ENCODE measurements at places on chromosomes 3 and 15. TPM values are rescaled to one million over a fixed set of nuclear protein-coding genes. Genes with fewer than 3 reads are reported as not detected.

DNA sequence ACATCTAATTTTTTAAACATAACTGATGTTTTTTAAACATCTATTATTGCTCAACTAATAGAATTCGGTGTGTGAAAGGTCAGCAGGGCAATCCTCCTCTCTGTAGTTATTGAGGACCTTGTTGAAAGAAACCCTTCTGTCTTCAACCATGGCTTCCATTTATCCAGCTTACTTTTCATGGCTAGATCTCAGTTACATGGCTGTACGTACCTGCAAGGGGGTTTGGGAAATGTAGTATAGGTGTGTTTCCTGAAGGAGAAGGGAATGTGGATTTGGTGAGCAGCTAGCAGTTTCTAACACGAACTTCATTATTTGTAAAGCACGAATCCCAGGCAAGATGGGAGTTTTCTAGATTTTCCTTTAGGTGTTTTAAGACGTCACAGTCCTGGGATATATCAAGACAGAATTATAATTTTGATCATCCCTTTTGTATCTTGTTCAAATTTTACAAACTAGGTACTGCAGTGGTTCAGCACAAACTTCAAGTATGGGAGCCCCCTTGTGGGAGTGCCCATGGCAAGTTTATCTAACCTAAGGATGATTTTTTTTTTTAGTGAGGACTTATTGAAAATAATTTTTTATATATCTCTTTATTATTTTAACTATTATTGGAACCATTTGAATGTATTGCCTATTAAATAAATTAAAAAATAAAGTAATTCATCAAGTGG lies 41.6 kb downstream of the FBXL2 start:
- no peak for DNase-seq

- DNase-seq = no peak
Measured at GRCh38 chr3:18988614-18989229, 159.6 kb upstream of the KCNH8 start.

DNA sequence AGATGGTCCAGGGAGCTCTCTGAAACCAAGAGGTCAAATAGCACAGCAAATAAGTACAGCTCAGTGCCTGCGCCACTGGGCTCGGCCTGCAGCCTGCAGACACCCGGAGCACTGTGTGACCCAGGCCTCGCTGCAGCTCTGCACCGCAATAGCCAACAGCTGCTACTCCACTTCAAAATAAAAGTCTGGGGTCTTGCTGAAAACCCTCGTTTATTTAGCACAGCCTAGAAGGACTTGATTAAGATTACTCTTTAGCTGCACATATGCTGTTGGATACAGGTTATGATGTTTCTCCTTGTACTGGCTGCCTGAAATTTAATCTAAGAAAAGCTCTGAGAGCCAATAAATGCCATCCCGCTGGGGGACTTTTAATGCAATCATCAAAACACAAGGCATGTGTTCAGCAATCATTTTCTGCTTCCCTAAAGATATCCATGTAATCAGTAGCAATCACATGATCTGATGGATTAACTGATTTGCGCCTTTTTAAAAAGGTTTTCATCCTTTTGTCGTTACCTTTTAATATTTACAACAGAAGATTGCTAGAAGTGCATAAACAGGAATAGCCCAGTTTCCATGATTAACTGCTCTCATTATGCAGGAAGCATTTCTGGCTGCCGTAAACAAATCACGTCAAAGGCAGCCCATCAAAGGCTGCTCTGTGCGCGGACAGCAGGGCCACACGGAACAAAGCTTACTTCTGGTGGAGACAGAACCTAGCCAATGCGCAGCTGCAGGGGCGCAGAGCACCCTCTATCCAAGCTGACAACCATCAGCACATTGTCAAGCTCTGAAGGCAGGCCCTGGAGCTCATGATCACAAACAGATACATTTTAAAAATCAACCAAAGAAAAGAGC lies 58.8 kb downstream of the CLASP2 start:
- no peak for DNase-seq

GRCh38 chr3:11769704-11770476 lies 76.8 kb downstream of the TAMM41 start:
- DNase-seq = no peak

- no peak for DNase-seq
Measured at GRCh38 chr3:106255870-106256248, 387.0 kb upstream of the CBLB start.

GRCh38 chr3:120506828-120507774 lies 56.3 kb upstream of the FSTL1 start:
- no peak for DNase-seq

The TNFAIP8L3 gene
- total RNA-seq = 33.3 TPM

The IMP3 gene
- total RNA-seq = 127 TPM

The C2CD4A gene
- not detected for total RNA-seq

The PLA2G4E gene
- total RNA-seq = not detected

The CRYGS gene
- 3.7 TPM for total RNA-seq

The CD276 gene
- 67.6 TPM for total RNA-seq

The ALDH1L1 gene
- total RNA-seq = 62.5 TPM

The KNG1 gene
- not detected for total RNA-seq

The PPP2R3A gene
- 6.8 TPM for total RNA-seq

The THAP10 gene
- 1.4 TPM for total RNA-seq

All from thoracic aorta (tissue), 2 donors.